Sciatic nerve (tissue), 2 donors: ENCODE measurements at places on chromosomes 13 and 19. TPM values are rescaled to one million over a fixed set of nuclear protein-coding genes. Genes with fewer than 3 reads are reported as not detected.

Gene LILRB1
- total RNA-seq, result 10.7 TPM

Gene OR7A17
- total RNA-seq, result not detected

DNA sequence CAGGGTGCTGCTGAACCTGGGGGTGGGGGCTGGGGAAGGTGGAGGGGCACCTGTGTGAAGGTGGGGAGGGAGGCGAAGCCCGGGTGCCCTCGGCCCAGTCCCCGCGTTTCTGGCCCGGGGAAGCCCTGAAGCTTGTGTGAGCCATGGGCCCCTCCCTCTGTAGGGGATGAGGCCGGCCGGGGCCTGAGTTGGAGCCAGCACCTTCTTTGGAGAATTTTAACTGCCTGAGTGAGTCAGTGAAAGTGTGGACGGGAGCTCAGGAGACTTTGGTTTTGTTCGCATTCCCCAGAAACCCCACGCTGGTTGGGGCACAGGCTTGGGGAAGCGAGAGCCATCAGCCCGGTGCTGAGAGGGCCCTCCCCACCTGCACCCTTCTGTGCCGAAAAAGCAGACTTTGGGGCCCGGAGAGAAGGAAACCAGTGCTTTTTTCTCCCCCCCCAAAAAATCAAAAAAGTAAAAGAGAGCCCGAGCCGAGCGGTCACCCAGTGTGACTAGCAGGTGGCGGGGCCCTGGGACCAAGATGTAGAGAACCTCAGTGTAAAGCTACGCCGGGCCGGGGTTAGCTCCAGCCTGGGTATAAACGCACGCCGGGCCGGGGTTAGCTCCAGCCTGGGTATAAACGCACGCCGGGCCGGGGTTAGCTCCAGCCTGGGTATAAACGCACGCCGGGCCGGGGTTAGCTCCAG is 45.1 kb downstream of the TMEM255B start:
- DNase-seq, result peak; percentile 59

Gene ZNF480
- total RNA-seq, result 13.7 TPM

GRCh38 chr19:39555883-39556282 is 15.9 kb upstream of the EID2 start:
- no peak for DNase-seq

- DNase-seq, result peak; percentile 76
Measured at GRCh38 chr19:49056101-49056901, 1.2 kb downstream of the CGB7 start.
